Transverse colon (tissue), 4 donors: ENCODE measurements at places on chromosomes 16 and 17. TPM values are rescaled to one million over a fixed set of nuclear protein-coding genes. Genes with fewer than 3 reads are reported as not detected.

DNA sequence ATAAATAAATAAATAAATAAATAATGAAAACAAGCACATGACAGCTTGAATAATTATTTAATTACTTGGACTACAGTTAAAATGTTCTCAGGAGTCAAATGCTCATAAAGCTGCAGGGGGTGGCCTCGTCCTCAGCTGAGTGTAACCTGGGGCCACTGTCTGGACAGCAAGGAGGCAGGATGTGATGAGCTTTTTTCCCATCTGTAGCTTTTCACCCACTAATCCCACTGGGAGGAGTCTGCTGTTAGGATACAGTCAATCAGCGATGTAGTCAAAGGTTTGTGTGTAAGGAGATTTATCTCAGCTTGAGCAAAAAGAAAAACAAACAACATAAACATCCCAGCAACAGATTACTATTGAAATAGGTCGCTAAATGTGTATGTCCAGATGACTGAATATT, 22.5 kb downstream of the ZCCHC14 start:
- H3K36me3 ChIP-seq: peaks cover 4% of the 10 kb centered on the region
- H3K27ac ChIP-seq: no peak overlapping the region
- peaks cover 46% of the 10 kb centered on the region for H3K4me1 ChIP-seq
- no peak overlapping the region for H3K4me3 ChIP-seq
- no peaks in the 10 kb centered on the region for H3K27me3 ChIP-seq
- DNase-seq: no peak

- H3K27me3 ChIP-seq: no peaks in the 10 kb centered on the region
- peak within 1 kb of the TSS; percentile 95 for H3K27ac ChIP-seq
- peak; percentile 64 for DNase-seq
These were observed at the start of gene PRRT2 for GRCh38 chr16:29811896-29812665. PRRT2 (plus strand) TSS chr16:29812193; CDS start chr16:29813055, 862 bp downstream.

- no peak for DNase-seq
- H3K27ac ChIP-seq: no peak overlapping the region
- H3K4me1 ChIP-seq: no peaks in the 10 kb centered on the region
- H3K27me3 ChIP-seq: no peaks in the 10 kb centered on the region
- no peak overlapping the region for H3K4me3 ChIP-seq
These were observed 10.9 kb upstream of the FOXJ1 start for GRCh38 chr17:76151896-76152454.

DNA sequence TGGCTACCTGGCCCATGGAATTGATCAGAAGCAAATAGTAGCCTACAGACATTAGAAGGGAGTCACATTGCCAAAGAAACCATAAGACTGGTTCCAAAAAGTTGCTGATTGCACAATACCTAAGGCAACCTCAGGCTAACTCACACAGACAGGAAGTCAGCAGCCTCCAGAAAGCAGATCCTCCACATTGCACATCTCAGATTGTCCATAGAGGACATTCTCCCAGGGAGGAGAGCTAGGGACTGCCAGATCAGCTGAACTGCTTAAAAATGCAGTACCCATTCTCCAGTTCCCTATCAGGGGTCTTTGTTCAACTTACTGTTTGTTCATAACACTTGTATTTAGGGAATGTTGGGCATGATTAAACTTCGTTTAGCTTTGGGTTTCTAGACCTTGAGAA, 4.2 kb downstream of the CCL3 start:
- H3K27ac ChIP-seq: no peak overlapping the region
- no peak for DNase-seq
- no peaks in the 10 kb centered on the region for H3K36me3 ChIP-seq

DNA sequence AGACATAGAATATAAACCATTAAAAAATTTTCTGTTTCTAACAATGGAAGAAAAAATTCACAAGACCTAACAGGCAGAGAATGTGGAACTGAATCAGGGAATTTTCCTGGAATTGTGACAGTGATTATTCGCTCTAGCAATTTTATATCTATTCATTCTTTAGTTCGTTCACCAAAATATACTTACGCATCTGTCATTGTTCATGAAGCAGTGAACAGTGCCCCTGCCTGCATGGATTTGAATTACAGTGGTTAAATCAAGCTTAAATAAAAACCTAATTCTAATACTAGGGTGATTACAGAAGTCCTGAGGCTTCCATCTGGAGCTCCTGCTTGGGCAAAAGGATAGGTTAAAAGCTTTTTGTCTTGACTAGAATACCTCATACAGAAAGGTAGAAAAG, 48.6 kb downstream of the ABCA8 start:
- DNase-seq: no peak
- no peaks in the 10 kb centered on the region for H3K27me3 ChIP-seq
- peaks cover 17% of the 10 kb centered on the region for H3K4me1 ChIP-seq
- no peak overlapping the region for H3K27ac ChIP-seq

DNA sequence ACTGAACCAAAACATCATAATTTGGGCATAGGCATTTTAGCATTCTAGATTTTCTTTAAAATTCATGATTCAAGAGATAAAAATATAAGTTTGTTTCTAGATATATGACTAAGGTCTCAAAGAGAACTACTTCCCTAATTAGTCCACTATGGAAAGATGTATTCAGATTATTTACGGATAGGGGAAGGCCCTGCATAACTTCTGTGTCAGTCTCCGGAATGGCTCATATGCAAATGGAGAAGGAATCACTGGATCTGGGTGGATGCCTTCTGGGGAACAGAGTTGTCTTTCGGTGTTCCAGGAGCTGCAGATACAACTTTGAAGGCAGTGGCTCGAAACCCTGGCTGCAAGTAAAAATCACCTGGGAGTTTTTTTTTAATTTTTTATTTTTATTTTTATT, 17.1 kb upstream of the WFIKKN2 start:
- no peaks in the 10 kb centered on the region for H3K27me3 ChIP-seq
- H3K4me1 ChIP-seq: no peaks in the 10 kb centered on the region
- no peak for DNase-seq

- H3K4me3 ChIP-seq: peak overlapping the region; percentile 67
- H3K4me1 ChIP-seq: peaks cover 36% of the 10 kb centered on the region
- H3K27ac ChIP-seq: peak overlapping the region; percentile 75
- DNase-seq: peak; percentile 64
These were observed 1.5 kb downstream of the ZFPM1 start for GRCh38 chr16:88454523-88454947.

- no peak overlapping the region for H3K4me3 ChIP-seq
- H3K36me3 ChIP-seq: no peaks in the 10 kb centered on the region
- no peak overlapping the region for H3K27ac ChIP-seq
These were observed 8.1 kb upstream of the KREMEN2 start for GRCh38 chr16:2955779-2956578.

DNA sequence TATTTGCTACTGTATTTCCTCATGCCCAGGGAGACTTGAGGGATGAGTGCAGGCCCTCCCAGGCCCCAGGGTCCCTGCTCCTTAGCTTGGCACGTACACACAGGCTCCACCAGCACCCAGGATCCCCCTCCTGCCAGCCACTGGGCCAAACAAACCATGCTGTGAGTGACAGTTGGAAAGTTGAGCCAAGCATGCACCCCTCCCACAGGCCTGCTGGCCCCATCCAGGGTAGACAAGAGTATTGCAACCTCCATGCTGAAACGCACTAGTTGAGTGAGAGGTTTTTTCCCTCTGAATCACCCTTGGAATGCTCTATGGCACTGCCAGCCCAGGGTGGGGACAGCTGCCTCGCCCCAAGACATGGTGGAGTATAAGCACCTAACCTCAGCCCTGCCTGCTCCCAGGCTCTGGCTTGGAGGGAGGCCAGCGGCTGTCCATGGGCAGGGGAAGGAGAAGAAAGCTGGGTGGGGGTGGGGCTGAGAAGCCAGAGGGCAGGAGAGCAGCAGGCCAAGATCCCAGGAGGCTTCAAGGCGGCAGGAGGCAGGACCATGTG, 49.6 kb downstream of the PITPNM3 start:
- H3K27me3 ChIP-seq: no peaks in the 10 kb centered on the region
- H3K4me1 ChIP-seq: peaks cover 7% of the 10 kb centered on the region
- H3K27ac ChIP-seq: peak overlapping the region; percentile 71
- H3K36me3 ChIP-seq: no peaks in the 10 kb centered on the region

GRCh38 chr16:69761983-69762813, at the start of gene WWP2:
WWP2 (plus strand) TSS chr16:69762332; CDS start chr16:69787011, 24,679 bp downstream.
- H3K27ac ChIP-seq: peak within 1 kb of the TSS; percentile 89
- H3K4me1 ChIP-seq: peaks cover 11% of the 10 kb centered on the region
- H3K27me3 ChIP-seq: no peaks in the 10 kb centered on the region
- H3K36me3 ChIP-seq: no peaks in the 10 kb centered on the region

DNA sequence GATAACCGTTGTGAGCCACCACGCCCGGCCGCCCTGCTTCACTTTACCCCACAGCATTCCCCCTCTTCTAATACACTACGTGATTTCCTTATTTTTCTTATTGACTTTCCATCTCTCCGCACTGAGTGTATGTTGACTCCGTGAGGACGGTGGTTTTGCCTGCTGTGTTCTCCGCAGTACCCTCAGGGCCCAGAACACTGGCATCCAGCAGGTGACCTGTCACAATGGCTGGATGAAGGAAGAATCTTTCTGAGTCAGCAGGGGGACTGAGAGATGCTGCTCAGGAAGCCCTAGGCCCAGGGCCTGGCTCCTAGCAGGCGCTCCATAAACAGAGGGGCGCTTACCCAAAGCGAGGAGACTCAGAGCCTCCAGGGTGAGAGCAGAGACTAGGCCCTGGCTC, 79.5 kb downstream of the RTN4RL1 start:
- no peak for DNase-seq
- no peaks in the 10 kb centered on the region for H3K4me1 ChIP-seq
- H3K36me3 ChIP-seq: no peaks in the 10 kb centered on the region
- H3K27me3 ChIP-seq: no peaks in the 10 kb centered on the region
- H3K27ac ChIP-seq: no peak overlapping the region

GRCh38 chr16:10608687-10609401, 28.4 kb upstream of the EMP2 start:
- H3K4me3 ChIP-seq: no peak overlapping the region
- H3K4me1 ChIP-seq: peaks cover 6% of the 10 kb centered on the region
- H3K36me3 ChIP-seq: no peaks in the 10 kb centered on the region
- no peak for DNase-seq

DNA sequence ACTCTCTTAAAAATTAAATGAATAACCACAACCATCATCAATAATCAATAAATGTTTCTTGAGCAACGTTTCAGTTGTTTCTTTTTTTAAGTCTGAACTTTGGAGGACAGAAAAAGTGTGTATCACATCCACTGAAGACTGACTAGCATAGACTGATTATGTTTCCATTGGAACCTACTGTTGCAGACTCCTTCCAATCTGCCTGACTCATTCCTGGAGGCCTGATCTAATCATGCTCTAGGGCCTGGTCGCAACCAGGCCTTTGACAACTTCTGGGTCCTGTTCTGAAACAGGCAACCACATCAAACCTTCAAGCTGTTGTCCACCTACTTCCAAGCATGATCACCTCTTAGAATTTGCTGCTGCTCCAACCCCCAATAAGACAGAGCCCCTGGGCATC, 109.2 kb upstream of the NUDT7 start:
- H3K36me3 ChIP-seq: no peaks in the 10 kb centered on the region
- H3K27ac ChIP-seq: no peak overlapping the region
- no peaks in the 10 kb centered on the region for H3K27me3 ChIP-seq
- H3K4me3 ChIP-seq: no peak overlapping the region
- H3K4me1 ChIP-seq: no peaks in the 10 kb centered on the region

DNA sequence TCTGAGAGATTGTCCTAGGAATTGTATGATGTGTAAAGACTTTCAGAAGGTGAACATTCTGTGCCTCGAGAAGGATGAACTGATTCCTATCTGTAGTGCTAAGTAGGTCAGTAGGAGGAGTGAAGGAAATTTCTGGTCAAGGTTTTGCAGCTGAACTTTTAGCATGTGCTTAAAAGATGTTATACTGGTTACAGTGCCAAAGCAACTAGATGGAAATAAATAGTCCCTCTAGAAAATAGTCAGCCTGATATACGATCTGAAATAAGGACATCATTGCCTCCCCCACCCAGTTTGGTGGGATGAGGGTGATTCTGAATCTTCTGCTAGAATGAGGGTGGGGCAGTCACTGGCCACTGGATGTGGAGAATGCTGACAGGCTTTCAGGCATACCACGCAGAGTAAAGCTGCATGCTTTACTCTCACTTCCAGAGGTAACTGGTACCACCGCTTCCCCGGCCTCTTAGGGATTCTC, 57.2 kb upstream of the VPS4A start:
- H3K27ac ChIP-seq: peak overlapping the region; percentile 72
- DNase-seq: no peak
- H3K36me3 ChIP-seq: no peaks in the 10 kb centered on the region
- no peaks in the 10 kb centered on the region for H3K4me1 ChIP-seq

DNA sequence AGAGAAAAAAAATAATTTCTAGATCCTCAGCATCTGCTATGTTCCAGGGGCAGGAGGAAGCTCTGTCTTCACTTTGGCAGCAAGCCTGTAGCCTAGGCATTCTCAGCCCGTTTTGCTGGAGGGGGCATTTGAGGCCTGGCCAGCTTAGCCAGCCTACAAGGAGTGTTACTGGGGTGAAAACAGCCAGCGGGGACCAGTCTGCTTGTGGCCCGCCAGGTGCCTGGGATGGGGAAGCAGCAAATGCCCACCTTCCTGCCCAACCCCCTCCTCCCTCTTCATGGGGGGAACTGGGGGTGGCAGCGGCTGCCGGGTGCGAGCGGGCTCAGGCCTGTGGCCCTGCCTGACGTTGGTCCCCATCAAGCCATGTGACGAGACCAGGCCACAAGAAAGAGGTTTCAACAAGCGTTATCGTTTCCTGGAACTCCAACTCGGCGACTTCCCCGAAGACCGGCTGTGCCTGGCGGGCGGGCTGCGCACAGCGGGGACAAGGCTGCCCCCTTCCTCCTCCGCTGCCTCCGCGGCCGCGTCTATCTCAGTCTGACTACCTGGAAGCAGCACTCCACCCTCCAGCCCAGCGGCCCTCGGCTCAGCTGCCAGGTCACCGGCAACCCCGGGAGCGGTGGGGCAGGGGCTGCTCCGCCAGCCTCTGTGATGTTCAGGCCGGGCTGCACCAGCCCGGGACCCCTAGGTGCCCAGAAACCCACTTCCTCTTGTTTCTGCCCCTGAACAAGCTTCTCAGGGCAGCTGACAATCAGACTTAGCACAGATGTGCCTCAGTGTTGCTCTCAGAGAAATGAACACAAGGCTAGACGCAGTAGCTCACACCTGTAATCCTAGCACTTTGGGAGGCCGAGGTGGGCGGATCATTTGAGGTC, 22.9 kb downstream of the SOCS1 start:
- DNase-seq: peak; percentile 73
- no peak overlapping the region for H3K4me3 ChIP-seq
- H3K27ac ChIP-seq: peak overlapping the region; percentile 52
- H3K4me1 ChIP-seq: peaks cover 10% of the 10 kb centered on the region
- no peaks in the 10 kb centered on the region for H3K27me3 ChIP-seq

Gene ADAMTS18
- total RNA-seq: not detected

Gene PRSS53
- total RNA-seq: 2.7 TPM

Gene FOXN1
- not detected for total RNA-seq

Gene TBC1D3E
- total RNA-seq: not detected

Gene NPLOC4
- 71.9 TPM for total RNA-seq

Gene SARM1
- 7.9 TPM for total RNA-seq

Gene C1QTNF8
- not detected for total RNA-seq

Gene TNP2
- not detected for total RNA-seq
